ENCODE measurements at places on chromosomes 5 and 9.

GRCh38 chr9:15182730-15183129 is 124.3 kb downstream of the TTC39B start:
- no peak for DNase-seq

DNA sequence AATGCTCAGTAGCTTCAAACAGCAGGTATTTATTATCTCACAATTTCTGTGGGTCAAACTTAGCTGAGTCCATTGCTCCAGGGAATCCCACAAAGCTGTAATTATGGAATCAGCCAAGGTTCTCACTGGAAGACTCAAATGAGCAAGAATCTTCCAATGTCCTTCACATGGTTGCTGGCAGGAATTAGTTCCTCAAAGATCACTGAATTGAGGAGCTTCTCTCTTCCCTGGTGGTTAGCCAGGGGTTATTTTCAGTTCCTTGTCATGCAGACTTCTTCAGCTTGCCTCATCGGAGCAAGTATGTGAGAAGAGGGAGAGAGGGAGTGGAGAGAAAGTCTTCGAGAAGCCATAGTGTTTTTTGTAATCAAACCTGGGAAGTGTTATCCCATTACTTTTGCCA is 2331.9 kb downstream of the MAT2B start:
- no peak for DNase-seq

GRCh38 chr9:135463140-135463539 is 16.4 kb upstream of the PPP1R26 start:
- no peak for DNase-seq

DNA sequence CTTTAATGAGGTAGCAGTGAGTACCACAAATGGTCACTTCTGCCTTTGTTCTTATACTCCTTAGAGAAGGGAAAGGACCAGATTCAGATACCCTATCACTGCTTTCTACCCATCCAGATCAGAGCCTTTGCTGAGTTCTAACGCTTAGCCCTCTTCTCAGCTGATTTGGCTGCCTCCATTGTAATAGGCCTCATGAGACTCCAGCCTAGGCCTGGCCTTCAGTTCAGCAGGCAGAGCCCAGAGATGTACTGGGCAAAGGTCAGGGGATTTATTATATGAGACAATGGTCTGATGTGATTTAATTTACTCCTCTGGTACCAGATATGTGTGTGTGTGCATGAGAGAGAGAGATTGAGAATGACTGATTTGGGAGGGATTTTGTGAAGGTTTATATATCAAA is 124.7 kb downstream of the GHR start:
- no peak for DNase-seq

DNA sequence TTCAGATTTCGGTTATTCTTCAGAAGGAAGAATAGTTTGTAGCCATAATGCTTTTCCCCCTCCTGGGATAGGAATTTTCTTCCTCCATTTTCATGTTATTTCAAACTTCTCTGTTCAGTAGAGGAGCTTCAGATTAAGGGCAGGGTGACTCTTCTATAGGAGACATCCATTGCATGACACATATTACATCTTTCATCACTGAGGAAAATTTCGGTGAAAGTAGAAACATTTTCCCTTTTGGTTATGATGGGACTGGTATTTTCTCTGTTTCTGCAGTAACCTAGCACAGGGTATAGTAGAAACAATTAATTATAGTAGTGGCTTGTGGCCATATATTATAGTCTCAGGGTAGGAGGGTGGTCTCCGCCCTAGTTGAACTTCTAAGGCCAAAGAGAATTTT is 1.1 kb downstream of the IPO11 start:
- DNase-seq: no peak

DNA sequence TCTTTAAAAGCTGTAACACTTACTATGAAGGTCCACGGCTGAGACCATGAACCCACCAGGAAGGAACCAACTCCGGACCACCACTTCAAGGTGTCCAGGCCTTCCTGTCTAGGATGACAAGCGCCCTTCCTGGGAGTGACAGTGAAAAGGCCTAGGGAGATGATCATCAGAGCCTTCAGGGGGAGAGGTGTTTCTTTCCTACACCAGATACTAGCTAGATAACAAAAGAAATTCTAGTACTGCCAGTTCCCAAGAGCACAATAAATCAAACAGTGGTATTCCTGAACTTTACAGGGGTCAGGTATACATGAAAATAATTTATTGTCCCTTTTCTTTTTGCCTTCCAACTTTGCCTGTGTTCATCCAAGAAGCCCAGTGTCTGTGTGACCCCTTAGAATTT is 94.2 kb upstream of the NFIL3 start:
- DNase-seq: no peak

DNA sequence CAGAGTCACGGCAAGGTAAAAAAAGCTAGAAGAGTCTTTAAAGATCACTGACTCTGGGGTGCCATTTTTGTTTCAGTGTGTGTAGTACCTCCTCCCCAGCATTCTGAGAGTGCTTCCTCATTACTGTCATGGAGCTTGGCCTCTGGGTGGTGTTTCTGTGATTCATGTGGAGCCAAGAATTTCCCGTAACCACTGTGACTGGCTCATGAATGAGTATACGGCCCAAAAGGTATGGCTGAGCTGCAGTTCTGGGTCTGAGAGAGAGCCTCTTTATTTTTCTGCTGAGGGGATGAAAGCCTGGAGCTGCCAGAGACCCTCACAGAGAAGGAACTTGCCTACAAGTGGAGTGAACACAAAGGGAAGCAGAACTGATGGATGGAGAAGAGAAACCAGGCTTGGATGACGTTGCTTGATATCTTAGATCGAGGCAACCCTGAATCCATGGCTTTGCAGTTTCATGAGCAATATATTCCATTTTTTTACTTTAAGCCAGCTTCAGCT is 85.6 kb downstream of the PTTG1 start:
- no peak for DNase-seq

- no peak for DNase-seq
Observed at GRCh38 chr9:135095470-135096407, 8.3 kb downstream of the OLFM1 start.

DNA sequence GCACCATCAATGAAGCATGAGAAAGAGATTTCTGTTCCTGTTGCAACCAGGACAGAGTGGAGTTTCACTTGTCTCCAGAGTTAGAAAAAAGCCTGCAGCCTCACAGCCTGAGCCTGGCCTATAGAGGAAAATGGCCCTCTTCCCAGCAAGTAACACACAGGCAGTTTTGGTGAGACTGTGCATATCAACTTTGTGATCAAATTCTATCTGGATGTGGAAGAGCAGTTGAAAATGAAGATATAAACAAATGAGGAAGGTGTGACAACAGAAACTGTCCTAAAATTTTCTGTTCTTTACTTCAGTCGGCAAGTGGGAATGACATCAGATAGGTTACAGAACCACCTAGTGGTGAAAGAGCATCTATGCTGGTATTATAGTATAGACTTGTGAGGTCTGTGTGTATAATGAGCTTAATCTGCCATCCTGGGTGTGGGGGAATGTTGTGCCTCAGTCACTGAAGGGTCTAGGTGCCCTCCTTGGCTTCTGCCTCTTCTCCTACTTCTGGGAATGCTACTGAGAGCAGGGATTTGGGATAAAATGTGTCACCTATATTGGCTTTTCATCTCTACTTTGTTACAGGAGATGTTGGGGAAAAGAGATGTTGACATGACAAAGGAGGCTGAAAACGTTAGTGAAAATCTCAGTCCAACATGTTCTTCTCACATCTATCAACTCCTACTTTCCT is 28.2 kb downstream of the YIPF5 start:
- DNase-seq: no peak

- DNase-seq: no peak
Observed at GRCh38 chr5:60972231-60972630, 27.2 kb downstream of the NDUFAF2 start.

- DNase-seq: no peak
Observed at GRCh38 chr9:125176636-125177035, 13.0 kb downstream of the PPP6C start.

- no peak for DNase-seq
Observed at GRCh38 chr5:172440486-172440885, 13.8 kb downstream of the SH3PXD2B start.

DNA sequence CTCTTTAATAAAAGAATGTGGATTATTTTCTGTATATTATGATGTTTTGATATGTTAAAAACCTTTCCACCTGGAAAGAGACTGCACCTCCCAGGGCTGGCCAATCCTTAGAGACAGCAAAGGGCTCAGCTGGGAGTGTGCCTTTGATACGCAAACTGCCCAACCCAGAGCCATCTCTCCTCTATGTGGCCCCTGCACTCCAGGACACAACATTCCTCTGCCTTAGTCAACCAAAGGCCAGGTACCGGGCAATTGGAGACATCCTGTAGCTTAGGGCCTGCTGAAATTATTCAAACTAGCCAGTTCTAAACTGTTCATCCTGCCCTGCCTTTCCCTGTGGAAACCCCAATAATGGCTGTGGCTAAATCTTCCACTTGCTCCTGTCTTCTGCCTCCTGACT is 5.0 kb upstream of the HSPB3 start:
- no peak for DNase-seq

DNA sequence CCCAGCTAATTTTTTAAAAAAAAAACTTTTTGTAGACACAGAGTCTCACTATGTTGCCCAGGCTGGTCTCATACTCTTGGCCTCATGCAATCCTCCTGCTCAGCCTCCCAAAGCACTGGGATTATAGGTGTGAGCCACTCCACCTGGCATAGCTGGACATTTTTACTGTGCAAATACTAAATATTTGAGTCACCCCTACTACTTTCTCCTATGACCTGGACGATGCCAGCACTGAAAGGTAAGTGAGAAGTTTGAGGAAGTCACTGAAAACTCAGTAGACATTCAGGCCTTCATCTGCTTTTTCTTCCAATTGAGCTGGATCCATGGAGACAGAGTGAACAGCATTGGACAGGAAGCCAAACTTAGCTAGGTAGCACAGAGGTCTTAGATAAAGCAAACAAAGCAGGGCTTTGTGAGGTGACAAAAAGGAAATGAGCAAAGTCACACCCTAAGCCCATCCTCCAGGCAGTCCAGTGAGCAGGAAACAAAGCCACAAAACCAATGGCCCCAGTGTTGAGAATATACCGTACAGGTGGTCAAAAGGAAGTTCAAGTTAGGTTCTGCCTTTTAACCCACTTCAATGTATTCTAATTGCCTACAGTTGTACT is 192.6 kb upstream of the RASA1 start:
- no peak for DNase-seq

DNA sequence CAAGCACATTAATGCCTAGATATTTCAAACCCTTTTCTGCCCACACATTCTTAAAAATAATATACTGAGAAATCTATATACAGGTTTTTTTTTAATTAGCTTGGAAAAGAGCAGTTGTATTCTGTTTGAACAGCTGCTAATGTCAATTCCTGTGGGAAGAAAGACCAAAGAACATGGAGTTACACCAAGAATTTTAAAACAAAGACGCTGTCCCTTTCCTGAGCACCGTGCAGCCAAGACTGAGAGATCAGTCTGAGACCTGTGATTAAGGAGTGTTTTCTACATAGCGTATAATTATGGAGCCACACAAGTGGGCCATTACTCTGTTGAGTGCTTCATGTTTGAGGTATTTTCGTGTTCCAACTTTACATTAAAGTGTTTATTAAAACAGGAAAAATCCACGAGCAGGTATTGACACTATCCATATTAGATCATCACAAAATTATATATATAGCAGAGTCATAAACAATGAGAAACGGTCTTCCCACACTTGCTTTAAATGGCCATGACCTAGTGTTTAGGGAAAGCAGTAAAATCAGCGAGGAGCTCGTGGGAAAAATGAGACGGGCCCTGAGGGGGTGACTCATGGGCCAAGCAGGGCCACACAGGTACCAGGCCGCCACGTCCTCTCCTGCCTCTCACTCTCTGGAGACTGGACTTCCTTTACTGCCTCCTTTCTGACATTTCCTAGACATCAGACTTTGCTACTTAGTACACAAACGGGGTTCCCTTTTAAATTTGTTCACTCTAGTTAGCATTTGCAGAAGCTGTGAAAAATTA is 153.1 kb upstream of the OTULINL start:
- DNase-seq: no peak

DNA sequence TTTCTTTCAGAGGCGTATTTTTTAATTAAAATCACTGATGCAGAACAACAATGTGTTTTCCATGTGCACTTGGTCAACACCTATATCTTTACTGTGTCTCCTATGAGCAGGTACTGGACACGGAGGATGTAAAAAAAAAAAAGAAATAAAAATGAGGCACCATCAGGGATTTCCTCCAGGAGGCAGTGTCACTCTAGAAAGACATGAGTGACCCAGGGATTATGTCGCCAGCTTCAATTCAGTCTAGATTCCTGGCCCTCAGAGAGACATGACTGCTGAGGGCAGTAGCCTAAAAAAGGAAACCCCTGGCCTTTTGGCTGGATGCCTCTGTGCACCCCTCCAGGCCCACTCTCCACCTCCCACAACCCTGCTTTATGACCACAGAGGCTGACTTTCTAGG is 18.3 kb upstream of the IL33 start:
- no peak for DNase-seq
